ENCODE measurements at places on chromosomes 2 and 18.

DNA sequence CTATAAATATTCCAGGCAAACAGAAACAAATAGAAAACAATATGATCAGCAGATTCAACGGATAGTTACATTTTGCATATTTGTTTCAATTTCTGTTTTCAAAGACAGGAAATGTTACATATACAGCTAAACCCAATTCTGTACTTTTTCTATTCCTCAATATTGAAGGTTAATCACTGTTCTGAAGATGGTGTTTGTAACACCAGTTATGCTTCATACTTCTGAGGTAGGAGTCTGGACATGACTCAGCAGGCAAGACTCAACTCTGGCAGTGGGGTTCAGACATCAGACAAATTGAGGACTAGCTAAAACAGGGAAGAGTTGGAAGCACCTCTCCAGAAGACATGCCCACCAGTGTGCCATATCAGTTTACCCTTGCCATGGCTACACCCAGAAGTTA, 16.6 kb downstream of the SERPINB13 start:
- DNase-seq: no peak

GRCh38 chr2:200585730-200586643, at the start of gene AOX1:
AOX1 (plus strand) TSS chr2:200586014; CDS start chr2:200586109, 95 bp downstream.
- no peak for DNase-seq

DNA sequence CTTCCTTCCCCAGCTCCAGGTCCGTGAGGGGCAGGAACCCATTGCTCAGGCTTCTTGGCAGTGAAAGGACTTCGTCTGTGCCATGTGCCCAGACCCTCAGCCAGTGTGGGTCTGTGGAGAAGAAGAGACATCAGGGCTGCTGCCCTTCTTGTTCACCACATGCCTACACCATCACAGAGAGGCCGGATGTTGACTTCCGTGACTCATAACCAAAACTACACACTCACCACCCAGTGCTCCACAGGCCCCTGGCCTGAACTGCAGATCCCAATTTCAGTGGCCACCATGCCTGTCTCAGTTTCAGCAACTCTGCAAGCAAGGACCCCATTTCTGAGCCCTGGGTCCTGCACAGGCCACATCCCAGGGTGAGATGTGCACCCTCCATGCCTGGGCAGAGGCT, 332.6 kb upstream of the SALL3 start:
- no peak for DNase-seq

GRCh38 chr2:118185210-118186109, 97.2 kb downstream of the INSIG2 start:
- DNase-seq: no peak

DNA sequence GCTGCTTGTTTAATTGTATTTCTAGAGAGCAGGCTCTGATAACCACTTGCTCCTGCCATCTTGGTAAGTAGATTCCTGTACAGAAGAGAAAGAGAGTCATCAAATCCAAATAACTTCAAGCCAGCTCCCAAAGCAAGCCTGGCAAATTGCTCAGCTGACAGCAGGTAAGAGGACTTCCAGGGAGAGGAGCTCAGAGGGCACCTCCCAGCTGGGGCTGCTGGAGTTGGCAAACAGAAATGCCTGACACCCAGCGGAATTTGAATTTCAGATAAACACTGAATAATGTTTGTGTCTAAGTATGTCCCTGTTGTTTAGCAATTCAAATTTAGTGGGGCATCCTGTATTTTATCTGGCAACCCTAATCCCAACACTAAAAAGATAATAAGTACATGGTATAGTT, 86.2 kb downstream of the MYL12B start:
- DNase-seq: no peak

GRCh38 chr2:25424426-25425028, 82.8 kb upstream of the DNMT3A start:
- DNase-seq: no peak

- no peak for DNase-seq
Measured at GRCh38 chr2:65607662-65608305, 175.4 kb upstream of the SPRED2 start.

GRCh38 chr2:4965556-4966320, 726.4 kb upstream of the SOX11 start:
- no peak for DNase-seq

- DNase-seq: no peak
Measured at GRCh38 chr18:48868468-48869466, 82.0 kb downstream of the SMAD7 start.

DNA sequence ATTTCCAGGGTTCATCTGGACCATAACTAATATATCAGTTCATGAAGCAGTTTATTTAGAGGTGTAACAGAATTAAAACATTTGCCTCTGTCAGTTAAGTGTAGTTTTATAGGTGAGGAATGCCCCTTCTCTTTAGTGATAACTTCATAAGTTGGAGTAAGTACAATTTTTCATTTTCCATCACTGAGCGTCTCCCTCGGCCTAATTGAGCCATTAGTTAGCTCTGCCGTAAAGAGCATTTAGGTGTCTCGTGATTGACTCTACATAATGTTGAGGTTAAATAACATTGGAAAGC, 88.4 kb downstream of the UGGT1 start:
- DNase-seq: no peak

DNA sequence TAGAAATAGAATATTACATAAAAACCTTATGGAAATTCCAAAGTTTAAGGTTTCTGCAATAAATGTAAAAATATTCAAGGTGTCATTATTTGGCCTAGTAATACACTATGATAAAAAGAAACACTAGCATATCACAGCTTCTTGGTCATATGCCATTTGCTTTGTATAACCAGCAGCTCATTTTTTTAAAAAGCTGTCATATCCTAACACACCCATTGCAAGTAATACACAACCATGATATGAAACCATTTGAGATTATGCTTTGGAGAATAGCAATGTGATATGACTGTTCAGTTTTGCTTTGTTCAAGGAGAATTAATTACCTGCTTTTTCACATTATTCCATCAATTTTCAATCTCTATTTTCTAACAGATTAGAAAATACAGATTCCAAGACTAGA, 149.0 kb downstream of the IKZF2 start:
- no peak for DNase-seq

- DNase-seq: peak; percentile 78
Measured at GRCh38 chr2:144357623-144358373, 162.1 kb downstream of the ZEB2 start.

DNA sequence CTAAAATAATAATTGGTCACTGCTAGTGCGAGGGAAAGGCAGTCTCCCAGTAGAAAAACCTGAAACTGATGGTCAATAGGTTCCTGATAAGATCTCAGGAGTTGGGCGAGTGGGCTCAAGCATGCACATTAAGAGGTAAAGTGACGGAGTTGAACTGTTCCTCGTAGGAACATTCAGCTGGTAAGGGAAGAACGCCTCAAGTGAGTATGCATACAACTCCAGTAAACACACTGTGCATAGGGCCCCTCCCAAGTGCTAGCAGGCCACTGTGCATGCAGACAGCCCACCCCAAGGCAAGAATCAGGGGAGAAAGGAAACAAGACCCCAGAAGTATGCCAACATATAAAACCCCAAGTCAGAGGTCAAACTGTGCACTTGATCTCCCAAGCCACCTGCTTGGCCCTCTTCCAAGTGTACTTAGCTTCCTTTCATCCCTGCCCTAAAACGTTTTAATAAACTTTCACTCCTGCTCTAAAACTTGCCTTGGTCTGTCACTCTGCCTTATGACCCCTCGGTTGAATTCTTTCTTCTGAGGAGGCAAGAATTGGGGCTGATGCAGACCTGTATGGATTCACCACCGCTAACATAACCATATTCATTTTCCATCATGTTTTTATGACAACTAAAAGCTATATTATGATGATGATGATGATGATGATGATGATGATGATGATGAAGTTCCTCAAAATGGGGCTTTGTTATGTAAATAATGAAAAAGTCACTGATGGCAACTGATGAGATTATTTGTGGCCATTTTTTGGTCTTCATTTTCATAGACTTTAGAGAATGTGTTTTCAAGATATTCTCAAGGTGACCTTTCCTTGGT, 118.0 kb upstream of the RAB27B start:
- DNase-seq: no peak

GRCh38 chr2:95272299-95272751, 1.9 kb upstream of the PROM2 start:
- no peak for DNase-seq

DNA sequence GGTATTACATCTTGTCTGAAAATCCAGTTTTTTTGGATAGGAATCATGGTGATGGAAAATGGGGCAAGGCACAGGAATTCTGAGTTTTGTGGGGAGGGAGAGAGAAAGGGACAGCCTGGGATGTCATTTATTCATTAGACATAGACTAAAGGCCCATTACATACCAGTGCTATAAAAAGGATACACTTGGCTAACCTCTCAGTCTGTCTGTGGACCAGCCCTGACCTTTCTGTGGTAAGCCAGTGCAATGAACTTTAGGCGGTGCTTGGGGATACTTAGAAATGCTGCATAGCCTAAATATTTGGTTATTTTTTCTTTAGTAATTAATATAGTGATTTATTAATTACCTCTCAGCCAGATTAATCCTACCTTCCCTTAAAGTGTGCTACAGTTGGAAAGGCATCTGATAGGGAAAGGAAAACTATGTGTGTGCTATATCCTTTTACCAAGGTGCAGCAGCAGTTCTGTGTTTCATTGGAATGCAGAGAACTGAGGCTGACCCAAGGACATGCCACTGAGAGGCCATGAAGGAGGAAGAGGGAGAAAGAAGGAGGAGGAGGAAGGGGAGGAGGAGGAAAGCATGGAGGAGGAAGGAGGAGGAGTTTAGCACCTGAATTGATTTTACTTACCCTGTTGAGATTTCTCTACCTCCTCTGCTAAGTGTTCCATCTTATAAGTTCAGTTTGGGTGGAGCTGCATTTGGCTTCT, 37.5 kb downstream of the KCNS3 start:
- DNase-seq: no peak

- no peak for DNase-seq
Measured at GRCh38 chr2:173059971-173060461, 15.6 kb upstream of the MAP3K20 start.

DNA sequence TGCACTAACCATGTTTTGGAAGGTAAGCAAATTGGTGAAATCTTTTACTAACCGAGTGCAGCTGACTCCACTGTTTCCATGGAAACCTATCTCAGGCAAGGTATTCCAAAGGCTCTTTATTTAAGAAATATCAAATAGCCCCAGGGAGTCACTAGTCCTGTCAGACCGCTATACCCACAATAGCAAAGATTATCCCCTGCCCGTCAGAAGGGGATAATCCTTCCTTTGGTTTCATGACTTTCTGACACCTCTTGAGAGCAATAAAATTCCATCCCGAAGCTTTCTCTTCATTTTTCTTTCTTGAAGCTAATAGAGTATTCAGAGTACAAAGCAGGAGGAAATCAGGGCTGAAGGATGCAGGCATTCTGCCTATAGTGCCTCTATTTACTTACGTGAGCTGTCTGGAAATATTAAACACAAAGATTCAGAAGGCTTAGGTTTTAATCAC, 34.7 kb upstream of the MAP2 start:
- no peak for DNase-seq

GRCh38 chr2:45009303-45009927, at the start of gene SIX2:
SIX2 (minus strand) TSS chr2:45009452; CDS start chr2:45009110, 342 bp downstream.
- DNase-seq: no peak

GRCh38 chr2:48144777-48145176, 238.5 kb upstream of the FBXO11 start:
- no peak for DNase-seq

DNA sequence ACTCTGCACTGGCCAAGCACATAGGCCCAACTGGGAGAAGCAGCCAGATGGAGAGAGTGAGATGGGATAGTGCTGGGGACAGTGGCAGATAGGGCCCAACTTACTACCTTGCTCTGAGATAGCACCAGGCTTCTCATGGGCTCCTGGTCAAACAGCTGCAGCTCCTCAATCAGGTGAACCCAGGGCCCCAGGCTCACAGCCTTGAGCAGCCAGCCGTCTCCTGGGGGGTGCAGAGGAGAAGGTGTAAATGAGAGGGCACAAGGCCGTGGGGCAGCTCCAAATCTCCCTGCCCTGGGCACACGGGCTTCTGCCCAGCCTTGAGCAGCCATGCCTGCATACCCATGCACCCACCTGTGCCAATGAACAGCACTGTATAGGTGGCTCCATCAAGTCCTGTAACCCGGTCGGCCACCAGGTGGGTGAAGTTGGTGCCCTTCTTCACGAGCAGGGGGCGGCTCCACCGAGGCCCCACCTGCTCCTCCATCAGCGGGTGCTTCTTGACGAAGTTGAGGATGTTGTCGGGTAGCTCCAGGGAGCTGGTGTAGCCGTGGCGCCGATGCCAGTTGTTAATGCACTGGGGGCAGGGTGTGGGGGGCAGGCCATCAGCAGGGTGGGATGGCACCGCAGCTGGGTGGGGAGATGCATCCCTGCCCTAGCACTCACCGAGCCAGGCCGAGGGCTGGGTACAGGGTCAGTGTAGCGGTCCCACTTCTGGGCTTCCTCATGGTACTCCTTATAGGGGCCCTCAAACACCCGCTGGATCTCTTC, 5.9 kb upstream of the ANKRD39 start:
- no peak for DNase-seq

DNA sequence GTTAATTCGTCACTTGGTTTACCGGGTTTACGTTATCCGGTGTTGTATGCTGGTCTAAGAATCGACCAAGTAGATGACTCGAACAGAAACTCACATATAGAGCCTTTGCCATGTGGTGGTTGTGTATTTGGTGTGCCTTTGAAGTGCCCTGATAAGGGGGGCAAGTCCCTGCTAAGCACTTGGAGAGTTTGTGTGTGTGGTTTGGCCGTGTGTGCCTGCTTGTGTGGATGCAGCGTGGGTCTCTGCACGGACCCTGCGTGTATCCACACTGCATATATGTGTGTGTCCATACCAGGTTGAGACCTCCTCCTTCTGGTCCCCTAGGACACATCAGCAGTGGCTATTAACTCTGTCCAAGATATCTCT, 2.4 kb upstream of the CELF4 start:
- no peak for DNase-seq

GRCh38 chr2:195022508-195022830, 634.6 kb upstream of the SLC39A10 start:
- no peak for DNase-seq

GRCh38 chr2:237885931-237886684, 26.7 kb downstream of the RAMP1 start:
- no peak for DNase-seq
